ENCODE measurements at places on chromosomes 11 and 22.

- no peak for DNase-seq
Observed at GRCh38 chr11:73965076-73965763, 14.4 kb downstream of the DNAJB13 start.

- DNase-seq: no peak
Observed at GRCh38 chr11:37171451-37171850, 573.4 kb upstream of the RAG2 start.

DNA sequence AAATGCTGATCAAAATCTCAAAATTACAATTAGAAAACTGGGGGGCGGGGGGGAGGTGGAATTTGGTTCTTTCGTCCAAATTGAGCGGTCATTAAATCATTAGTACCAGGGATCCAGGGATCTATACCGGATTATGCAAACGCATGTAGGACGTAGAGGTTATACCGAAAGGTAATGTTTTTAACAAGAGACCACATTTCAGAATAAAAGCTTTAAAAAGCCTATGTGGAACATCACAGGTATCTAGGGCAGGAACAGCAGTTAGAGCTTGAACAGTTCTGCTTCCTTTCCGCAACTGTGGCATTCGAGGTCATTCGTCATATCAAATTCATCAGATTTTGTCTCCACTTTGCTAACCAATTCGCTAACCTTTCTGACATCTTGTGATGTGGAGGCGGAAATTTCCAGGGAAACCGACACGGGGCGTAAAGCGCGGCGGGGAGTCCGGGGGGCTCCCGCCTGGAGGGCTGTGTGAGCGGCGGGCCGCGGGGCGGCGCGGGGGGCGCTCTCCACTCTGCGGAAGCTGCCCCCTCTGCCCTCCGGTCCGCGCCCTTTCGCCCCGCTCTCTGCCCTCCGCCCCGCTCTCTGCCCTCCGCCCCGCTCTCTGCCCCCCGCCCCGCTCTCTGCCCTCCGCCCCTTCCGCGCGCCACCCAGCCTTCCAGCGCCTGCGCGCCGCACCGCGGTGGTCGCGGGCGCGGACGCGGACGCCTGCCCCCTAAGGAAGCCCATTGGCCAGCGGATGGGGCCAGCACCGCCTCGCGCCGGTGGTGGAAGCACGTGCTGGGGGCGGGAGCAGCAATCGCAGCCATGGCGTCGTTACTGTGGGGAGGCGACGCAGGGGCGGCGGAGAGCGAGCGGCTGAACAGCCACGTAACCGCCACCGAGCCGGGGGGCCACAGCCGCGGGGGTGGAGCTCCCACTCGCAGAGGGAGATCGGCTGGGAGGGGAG lies at the start of gene DDX25:
Gene DDX25 (plus strand): TSS at position 798 of the 949 bp plus-strand sequence. CDS start 10 bp downstream, at position 808.
- no peak for DNase-seq

- no peak for DNase-seq
Observed at GRCh38 chr22:20459152-20459542, 21.5 kb upstream of the SCARF2 start.

GRCh38 chr11:35723493-35723892 lies 60.9 kb downstream of the TRIM44 start:
- no peak for DNase-seq

DNA sequence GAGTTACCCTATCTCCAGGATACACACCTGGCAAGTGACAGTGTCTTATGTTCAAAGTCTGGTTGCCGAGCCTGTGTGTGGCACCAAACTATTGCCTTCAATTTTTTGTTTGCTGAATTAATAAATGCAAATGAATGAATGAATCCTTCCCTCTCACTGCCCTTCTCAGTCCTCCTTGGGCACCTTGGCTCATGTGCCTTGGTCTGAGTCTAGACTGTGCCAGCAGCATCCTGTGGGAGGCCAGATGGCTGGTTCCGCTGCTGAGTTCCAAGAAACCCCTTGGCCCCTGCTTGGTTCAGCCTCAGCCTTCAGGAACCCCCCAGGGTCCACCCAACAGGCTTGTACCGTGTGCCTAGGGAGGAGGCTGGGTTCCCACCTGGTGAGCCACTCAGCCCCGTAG lies 31.0 kb downstream of the TOB2 start:
- DNase-seq: no peak

- no peak for DNase-seq
Observed at GRCh38 chr11:6094186-6094585, 13.3 kb upstream of the OR56B4 start.

DNA sequence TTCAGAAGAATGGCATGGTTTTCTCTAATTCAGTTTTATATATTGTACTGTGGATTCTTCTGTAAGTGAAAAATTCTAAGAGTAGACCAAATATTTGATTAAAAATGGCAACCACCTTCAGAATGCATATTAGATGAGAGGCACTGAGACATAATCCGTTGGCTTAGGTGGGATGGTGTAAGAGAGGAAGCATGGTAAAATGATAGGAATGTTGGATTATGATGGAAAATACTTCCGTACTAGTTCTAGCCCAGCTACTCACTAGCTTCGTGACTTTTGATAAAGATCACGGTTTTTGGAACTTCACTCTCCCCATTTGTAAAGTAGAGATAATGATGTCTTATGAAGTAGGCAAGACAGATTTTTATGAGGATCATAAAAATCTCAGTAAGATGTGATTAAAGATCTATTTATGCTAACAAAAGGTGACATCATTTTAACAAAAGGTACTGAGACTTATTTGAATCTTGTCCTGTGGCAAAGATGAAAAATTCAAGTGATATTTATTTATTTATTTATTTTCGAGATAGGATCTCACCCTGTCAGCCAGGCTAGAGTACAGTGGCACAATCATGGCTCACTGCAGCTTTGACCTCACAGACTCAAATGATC lies 37.5 kb downstream of the UVRAG start:
- DNase-seq: no peak

GRCh38 chr11:78583889-78584288 lies 9.2 kb upstream of the NARS2 start:
- DNase-seq: no peak

- DNase-seq: no peak
Observed at GRCh38 chr11:109123816-109124787, 297.9 kb upstream of the C11orf87 start.

- DNase-seq: no peak
Observed at GRCh38 chr11:9692691-9693090, 28.8 kb downstream of the SWAP70 start.

DNA sequence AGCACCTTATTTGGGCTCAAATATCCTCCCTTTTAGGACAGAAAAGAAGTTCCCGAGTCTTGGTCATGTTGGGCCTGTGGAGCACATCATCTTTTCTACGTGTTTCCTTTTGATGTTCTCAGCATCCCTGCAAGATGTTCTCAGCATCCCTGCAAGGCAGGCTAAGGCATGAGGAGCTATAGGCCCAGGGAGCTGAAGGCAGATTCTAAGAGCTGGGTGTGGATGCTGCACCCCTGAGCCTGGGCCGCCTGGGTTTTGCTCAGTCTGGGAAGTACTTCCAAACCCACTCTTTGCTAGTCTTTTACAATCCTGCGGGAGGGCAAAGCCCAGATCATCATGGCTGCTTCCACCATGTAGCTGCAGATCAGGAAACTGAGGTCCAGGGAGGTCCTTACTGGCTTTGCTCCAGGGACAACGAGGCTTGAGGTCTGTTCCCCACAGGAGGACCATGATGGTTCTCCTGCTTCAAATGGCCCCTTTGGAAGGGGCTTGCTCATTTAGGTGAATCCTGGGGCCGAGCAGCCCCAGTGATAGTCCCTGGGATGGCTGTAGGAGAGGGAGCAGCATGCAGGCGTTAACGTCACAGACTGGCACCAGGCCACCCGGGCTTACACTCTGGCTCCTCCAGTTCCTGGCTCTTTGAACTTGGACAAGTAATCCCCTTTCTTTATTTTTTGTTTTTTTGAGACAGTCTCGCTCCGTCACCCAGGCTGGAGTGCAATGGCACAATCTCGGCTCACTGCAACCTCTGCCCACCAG lies 10.6 kb downstream of the LRRC75B start:
- DNase-seq: no peak
